ENCODE measurements at places on chromosomes 13 and 19.

GRCh38 chr19:49287141-49287770, 37.7 kb downstream of the SLC6A16 start:
- DNase-seq = no peak

GRCh38 chr13:67100730-67101129, 129.4 kb downstream of the PCDH9 start:
- no peak for DNase-seq

DNA sequence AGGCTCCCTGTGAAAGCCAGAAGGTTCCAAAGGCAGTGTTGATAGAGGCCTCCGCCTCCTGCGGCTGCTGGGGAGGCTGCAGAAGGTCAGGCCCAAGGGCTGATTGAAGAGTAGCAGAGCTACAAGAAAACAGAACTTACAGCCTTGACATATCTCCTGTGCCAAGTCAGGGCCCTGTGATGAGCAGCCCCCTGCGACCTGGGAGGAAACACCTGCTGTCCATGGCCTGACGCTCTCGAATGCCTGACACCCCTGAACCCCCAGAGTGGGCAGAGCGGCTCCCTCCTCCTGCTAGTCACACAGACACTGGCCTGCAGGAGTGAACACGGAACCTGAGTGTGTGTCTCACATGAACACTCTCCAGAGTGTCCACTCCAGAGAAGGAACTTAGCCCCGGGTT, 38.2 kb upstream of the TUBGCP3 start:
- DNase-seq = no peak

GRCh38 chr19:46410205-46411087, 2.9 kb downstream of the CCDC8 start:
- no peak for DNase-seq

DNA sequence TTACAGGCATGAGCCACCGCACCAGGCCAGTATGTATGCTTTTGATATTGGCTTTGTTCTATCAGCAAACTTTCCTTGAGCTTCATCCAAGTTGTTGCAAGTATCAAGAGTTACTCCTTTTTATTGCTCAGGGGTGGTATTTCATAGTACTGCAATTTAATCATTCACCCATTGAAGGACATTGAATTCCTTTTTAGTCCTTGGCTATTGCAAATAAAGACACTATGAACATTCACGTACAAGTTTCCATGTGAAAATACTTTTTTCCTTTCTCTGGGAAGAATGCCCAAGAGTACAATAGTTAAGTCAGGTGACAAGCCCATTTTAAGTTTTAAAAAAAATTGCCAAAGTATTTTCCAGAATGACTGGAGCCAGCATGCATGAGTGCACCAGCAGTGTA, 20.4 kb downstream of the CEACAM3 start:
- DNase-seq = no peak

DNA sequence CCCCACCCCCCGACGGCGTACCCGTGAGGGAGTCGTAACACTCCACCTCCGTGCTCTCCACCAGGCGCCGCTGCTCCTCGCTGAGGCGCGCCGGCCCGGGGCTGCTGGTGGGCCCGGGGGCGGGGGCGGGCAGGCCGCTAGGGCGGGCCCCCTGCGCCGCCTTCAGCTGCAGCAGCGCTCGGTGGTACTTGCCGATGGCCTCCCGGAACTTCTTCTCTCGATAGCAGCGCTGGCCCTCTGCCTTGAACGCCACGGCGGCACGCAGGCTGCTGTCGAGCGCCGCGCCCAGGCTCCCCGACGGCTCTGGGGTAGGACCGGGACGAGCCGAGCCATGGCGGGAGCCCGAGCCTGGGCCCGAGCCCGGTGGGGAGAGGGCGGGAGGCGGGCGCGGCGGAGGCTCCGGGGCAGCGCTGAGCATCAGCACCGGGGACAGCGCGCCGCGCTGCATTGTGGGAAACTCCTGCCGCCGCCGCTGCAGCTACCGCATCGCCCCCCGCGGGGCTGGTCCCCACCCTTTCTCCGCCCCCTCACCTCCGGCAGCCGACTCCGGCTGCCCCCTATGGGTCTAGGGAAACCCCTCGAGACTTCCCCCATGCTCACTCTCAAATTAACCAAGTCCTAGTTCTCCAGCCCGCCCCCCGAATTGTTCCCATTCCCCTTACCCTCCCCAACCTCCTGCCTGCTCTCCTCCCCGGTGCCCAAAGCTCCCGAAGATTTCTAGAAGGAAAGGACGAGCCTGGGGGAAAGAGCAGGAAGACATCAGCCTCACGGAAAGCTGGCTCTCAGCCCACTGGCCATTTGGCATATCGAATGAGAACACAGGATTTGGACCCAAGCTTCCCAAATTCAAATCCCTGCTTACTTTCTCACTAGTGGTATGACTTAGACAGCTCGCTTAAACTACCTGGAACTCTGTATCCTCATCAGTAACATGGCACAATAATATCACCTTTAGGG, at the start of gene TTC9B:
Gene TTC9B (minus strand): TSS at position 451 of the 957 bp plus-strand sequence. CDS start 3 bp downstream, at position 448.
- peak; percentile 65 for DNase-seq

- DNase-seq = no peak
Observed at GRCh38 chr13:109577191-109577700, 209.1 kb downstream of the IRS2 start.

DNA sequence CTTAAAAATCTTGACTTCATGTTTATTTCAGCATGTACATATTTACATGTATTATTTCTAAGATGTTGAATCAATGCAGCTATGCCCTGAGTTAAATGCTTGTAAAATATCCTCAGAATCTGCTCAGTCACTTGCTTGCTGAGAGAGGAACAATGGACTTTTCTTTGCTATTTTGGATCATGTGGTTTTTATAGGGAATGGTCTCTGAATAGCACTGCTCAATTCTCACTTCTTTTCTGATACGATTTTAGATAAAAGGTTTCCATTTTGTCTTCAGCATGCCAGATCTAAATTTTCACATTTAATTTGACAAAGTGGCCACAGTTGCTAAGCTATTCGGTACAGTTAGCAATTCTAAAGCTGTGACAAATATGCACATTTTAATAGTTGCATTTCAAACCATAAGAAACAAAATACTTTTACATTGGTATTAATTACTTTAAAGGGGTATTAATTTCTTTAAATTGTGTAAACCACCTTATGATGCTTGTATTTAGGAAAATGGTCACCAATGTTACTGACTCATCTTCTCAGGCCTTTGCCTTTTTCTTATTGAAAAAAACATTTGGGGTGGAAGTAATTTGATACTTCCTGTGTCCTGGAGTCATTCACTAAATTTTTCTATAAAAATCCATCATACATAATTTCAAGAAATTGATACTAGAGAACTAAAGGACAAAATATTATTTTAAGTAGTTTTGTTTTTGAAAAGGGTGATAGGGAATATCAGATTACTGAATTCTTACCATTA, 113.5 kb downstream of the MYO16 start:
- no peak for DNase-seq

GRCh38 chr19:1924320-1924961, 16.5 kb upstream of the CSNK1G2 start:
- DNase-seq = no peak

GRCh38 chr13:26300140-26300539, 46.2 kb downstream of the CDK8 start:
- no peak for DNase-seq

DNA sequence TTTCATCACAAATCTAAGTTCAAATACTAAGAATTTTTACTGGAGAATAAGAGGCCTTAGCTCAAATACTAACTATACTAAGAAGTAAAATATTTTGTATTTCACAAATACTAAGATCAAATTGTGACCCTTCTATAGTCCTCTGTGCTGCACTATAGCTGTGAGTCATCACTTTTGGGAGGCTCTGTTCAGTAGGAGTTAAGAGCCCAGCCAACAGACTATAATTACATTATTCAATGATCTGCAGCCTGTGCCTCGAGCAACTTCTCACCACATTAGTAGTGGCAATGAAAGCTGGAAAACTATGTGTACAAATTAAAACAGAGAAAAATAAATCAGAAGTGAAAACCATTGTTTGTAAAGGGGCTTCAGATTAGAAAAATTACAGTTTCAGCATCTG, 147.3 kb upstream of the GPC6 start:
- no peak for DNase-seq

- peak; percentile 68 for DNase-seq
Observed at GRCh38 chr19:39411081-39411831, 1.2 kb upstream of the PLEKHG2 start.

DNA sequence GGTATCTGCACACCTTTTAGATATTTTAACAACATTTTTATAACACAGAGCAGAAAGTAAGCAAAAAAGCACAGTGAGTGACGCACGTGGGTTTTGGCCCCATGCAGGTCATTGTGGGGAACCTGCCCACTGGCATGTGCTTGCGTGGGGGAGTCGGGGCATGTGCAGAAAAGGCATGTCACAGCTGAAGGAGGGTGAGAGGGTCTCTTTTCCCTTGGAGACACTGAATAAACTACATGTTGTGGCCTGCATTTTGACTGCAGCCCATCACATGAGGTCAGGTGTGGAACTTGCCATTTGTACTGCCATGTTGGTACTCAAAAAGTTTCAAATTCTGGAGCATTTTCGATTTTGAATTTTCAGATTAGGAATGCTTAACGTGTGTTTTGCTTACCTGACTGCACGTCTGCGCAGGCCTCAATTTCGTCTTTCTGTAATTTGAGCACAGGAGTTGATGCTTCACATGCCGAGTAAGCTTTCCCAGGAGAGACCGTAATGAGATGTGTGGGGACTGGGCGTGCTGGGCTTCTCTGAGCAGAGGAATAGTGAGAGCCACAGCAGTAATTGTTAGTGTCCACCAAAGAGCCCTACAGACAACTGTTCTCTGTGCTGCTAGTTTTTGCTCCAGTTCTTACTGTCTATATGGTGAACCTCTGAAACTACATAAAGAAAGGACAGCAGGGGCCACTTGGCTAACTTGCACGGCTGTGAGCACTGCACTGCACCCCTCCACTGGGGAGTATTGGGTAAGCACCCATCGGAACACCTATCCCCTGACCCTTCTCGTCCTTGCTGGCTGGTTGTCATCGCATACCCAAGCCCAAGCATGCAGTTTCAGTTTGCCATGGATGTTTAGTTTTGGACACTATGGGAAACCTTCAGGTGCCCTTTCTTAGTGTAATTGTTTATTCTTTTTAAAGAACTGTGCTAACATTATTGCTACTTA, 72.9 kb upstream of the GPR183 start:
- peak; percentile 19 for DNase-seq

DNA sequence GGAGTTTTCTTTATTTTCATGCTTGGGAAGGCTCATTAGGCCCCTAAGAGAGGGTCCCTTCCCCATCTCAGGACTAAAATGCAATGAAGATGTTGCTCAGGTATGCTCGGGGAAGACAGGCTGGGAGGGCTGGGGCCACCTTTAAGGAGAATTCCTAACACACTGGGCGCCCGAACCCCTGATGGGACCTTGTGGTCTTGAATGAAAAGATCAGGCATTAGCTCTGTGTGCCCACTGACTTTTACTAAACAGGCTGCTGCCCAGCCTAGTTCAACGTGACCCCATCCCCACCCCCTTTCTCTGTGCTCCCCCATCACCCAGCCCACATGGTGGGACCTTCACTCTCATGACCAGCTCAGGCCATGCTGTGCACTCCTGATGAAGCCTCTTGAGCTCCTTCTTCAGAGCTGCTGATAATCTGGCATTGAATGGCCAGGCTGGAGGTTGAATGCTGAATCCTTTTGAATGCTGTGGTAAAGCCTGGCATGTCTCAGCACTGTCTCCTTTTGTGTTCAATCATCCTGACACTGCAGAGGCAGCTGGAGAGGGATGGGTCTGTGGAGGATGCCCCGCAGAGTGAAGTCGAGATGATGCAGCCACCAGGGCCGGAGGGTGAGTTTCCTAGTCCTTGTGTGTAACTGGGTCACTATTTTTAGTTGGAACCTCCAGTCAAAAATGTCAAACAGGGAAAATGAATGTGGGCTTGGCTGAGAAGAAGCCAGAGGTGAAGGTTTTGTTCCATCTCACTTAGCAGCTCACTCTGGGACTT, 209.1 kb downstream of the UQCRFS1 start:
- DNase-seq = no peak

Measured in activated T-cell treated with anti-CD3 and anti-CD28 coated beads, Interleukin-2, amount 50 U/mL, for 1 hour (primary cell).